ENCODE measurements at places on chromosomes 1 and 21.

DNA sequence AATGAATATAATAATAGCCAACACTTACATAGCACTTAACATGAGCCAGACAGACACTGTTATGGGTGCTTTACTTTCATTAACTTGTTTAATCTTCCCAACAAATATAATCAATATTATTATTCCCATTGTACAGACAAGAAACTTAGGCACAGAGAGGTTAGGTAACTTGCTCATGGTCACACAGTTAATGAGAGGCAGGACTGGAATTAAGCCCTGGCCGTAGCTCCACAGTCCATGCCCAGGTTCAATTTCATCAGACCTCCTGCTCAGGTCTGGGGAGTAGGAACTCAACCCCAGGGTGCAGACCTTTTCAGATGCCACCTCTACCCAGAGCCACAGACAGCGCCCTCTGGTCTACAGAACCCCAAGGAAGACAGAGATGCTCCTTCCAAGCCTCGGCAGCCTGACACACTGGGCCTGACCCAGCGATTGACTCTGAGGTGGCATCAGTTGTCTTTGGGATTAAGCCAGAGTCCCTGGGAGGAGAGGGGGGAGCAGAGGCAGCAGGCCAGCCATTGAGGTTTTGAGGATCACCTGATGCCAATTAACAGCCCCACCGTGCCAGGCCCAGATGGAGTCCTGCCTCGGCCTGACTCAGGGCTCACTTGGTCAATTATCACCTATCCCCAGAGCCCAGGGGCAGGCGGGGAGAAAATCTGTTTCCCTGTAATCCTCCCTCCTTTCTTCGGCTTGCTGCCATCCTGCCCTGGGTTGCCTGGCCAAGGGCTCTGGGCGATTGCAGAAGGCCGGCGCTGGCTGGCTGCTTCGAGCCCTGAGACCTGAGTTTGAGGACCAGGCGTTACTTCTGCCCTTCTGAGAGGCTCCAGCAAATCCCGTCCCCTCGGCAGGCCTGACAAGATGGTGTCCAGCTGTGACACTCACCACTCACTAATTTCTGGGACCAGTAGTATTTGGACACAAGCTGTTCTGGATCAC lies 116.7 kb downstream of the LACTBL1 start:
- no peak for DNase-seq

GRCh38 chr1:110215621-110216515 lies 5.8 kb downstream of the KCNC4 start:
- no peak for DNase-seq

- no peak for DNase-seq
Measured at GRCh38 chr1:111198836-111199235, 1.6 kb downstream of the DENND2D start.

DNA sequence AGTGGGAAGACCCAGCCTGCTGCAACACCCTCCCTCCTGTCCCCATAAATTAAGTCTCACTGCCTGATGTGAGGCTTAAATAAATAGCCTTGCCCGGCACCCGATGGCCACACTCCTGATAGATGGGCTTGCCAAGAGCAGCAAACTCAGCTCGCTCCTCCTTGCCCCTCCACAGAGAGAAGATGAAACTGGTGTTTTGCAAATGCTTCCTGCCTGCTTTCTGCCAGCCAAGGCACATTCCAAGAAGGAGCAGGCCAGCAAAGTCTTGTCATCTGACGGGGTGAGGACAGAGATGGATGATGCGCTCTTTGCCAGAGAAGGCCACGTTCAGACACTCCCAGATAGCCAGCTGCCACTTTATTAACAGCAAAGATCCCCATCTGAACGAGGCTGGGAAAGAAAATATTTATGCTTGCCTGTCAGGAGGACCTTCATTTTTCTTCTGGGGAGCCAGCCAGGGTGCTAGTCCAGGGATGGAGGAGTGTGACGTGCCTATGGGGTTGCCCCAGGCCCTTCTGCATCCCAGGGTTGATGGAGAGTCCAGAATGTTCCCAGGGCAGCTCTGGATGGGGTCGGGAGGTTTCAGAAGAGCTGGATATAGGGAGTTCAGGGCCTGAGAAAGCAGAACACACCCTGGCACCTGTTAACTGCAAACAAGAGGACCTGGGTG lies 265.4 kb downstream of the FOXD2 start:
- no peak for DNase-seq

DNA sequence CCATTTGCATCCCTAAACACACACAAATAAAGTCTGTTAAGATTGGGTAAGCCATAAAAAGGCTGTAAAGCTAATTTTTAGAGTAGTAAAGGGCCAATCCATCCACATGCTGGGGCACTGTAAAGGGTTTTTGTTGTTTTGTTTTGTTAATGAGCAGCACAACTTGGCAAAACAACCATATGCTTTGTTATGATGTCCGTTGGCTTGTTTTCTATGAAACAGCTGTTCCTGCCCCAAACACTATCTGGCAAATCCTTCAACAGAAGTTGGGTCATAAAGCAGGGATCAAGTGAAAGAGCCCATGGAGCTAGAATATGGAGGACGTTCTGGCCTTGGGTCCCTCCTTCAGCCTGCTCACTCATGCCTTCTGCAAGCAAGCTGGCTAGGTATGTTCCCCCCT lies 183.6 kb downstream of the APP start:
- DNase-seq = no peak

GRCh38 chr21:37527103-37527502 lies 160.5 kb downstream of the DYRK1A start:
- no peak for DNase-seq

DNA sequence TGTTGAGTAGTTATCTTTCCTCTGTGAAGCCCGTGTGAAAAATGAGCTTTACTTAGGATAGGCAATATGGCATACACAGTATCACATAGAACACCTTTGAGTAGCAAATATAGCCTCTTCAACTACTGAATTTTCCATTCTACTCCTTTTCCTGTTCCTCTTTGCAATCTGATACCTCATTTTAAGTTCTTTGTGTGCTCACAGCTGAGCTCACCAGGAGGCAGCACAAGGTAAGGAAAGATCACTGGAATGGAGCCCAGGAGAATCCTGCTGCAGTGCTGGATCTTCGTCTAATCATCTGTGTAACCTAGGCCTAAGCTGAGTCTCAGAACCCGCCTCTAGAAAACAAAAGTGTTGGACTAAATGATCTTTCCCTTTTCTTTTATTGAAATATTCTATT lies 171.0 kb downstream of the LRRC40 start:
- no peak for DNase-seq

DNA sequence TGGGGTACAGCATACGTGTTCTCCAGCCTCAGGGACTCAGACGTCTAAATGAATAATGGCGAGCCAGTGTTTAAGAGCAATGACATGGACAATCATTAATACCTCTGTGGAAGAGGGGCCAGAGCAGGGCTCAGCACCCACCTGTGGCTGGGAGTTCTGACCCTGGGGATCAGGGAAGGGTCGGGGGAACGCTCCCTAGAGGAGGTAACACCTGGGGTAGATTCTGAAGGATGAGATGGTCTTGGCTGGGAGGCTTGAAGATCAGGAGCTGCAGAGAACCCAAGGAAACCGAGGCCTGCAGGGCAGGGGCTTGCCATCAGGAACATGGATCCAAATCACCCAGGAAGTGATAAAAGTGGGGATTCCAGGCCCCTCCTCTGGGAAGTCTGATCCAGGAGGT lies 138.2 kb upstream of the RUNX3 start:
- no peak for DNase-seq

- DNase-seq = no peak
Measured at GRCh38 chr1:180151508-180151907, 3.2 kb upstream of the QSOX1 start.

DNA sequence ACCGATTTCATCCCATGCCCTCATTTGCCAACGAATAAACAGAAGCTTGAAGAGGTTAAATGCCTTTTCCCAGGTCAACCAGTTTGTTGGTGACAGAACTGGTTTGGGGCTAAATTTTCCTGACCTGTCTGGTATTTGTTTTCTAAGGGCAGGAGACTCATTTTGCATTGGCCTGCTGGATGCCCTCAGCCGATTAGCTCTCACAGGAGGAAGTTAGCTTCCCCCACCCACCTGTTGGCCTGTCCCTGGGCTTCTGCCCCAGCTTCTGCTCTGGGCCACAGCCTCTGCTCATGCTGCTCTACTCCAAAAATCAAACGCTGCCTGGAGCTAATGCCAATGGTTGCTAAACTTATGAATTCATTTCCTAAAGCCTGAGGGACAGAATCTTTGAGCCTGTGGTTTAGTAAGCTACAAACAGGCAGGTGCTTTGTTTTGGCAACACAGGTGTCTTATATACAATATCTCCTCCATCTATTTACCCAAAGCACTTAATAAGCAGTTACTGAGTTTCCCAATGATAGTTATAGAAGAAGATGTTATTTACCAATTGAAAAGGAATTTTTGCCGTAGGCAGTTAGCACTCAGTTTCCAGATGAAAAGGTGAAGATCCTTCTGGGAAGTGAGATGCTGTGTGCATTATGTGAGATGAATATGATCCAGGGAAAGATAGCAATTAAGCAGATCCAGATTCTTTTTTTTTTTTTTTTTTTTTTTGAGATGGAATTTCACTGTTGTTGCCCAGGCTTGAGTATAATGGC lies 82.3 kb downstream of the TM2D1 start:
- DNase-seq = no peak

DNA sequence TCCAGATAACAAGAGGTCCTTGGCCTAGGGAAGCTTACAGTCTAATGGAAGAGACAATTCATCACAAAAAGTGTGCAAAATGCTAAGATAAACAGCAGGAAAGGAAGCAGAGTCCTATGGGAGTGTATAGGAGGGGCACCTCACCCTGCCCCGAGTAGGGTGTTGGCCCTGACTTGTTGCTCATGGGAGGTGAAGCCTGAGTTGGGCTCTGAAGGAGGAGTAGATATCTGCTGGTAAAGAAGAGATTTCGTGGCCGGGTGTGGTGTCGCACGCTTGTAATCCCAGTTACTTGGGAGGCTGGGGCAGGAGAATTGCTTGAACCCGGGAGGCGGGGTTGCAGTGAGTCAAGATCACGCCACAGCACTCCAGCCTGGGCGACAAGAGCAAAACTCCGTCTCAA lies 18.6 kb upstream of the GPR37L1 start:
- DNase-seq = no peak

GRCh38 chr21:42026082-42026435 lies 15.9 kb upstream of the ZBTB21 start:
- no peak for DNase-seq

- DNase-seq = no peak
Measured at GRCh38 chr1:232422098-232422497, 207.8 kb downstream of the SIPA1L2 start.

- no peak for DNase-seq
Measured at GRCh38 chr1:204863024-204863423, 7.6 kb upstream of the NFASC start.
